ENCODE measurements at places on chromosomes 6 and 20. TPM values are rescaled to one million over a fixed set of nuclear protein-coding genes. Genes with fewer than 3 reads are reported as not detected.

- DNase-seq, result no peak
Measured at GRCh38 chr6:42627674-42628073, 63.8 kb downstream of the UBR2 start.

MYB gene
- total RNA-seq, result 0.90 TPM

- no peak for DNase-seq
Measured at GRCh38 chr6:137928286-137928685, 61.2 kb downstream of the TNFAIP3 start.

CCDC28A gene
- total RNA-seq, result 8.9 TPM

CCR6 gene
- total RNA-seq, result not detected

DNA sequence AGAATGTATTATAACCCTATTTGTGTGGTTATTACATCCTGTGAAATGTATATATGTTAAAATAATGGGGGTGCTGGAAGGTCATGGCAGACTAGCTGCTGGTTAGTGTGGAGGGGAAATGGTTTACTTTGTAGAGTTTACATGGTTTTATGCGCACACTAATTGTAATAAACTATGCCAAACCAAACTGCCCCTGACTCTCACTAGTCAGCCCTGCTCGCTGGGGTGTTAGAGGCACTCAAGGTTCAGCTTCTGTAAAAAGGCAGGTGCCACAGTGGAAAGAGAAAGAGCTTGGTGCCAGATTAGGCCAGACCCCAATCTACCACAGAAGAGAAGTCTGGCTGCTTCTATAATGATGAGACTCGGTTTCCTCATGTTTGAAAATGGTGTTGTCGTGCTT lies 52.7 kb downstream of the GOPC start:
- DNase-seq, result no peak

DNA sequence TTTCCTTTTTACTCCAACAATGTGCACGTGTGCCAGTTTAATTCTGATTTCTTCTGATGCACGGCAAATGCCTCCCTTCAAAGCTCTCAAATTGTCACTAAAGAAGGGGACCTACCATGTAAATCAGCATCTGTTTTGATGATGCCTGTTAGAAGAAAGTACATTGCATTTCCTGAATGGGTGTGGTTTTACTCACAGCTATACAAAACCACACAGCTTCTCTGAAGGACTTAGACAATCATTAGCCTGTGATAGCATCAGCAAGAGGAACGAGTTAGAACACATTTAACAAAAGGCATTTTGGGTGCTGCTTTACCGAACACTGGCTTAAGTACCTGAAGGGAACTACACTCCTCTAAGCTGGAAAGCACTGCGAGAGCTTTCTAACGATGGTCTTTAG lies 109.4 kb downstream of the ATXN1 start:
- no peak for DNase-seq

GPRC6A gene
- not detected for total RNA-seq

- DNase-seq, result no peak
Measured at GRCh38 chr6:141309295-141309694, 823.4 kb upstream of the GJE1 start.

DNA sequence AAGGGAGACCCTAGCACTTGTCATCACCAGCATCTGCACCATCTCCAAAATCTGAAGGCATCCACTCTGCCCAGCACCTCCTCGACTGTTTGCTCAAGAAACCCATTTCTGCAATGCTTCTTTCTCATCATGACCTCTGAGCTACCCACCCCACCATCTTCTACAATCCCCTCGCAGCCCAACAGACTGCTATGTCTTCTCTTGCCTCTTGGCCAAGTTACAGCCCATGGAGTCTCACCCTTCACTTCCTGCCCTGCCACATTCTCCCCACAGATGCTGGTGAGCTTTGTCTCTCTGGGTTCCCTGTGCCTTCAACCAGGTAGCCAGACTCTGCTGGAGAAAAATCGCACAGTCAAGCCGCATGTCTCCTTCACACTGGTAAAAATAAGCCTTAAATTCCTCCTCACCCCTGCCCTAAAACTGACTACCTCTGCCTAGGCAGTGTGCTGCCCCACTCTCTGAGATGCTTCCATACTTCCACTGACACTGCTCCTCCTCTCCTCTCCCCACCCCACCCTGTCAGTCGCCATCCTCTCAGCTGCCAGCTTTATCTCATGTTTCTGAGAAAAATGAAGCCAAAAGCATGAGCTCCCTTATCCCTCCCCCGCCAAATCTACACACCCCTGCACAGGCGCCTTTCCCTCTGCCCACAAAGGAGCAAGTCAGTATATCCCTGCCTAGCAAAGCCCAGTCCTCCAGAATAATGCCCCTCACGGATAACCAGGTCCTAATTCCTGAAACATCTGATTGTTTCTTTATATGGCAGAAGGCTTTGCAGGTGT lies 2.3 kb upstream of the TXNDC5 start:
- no peak for DNase-seq

KCNG1 gene
- 23.7 TPM for total RNA-seq

GRCh38 chr6:67952121-67952520 lies 683.0 kb upstream of the ADGRB3 start:
- DNase-seq, result no peak

APCDD1L gene
- 2.2 TPM for total RNA-seq

NAA20 gene
- 35.7 TPM for total RNA-seq

ANKEF1 gene
- 0.56 TPM for total RNA-seq

- DNase-seq, result peak; percentile 64
Measured at GRCh38 chr6:121748376-121748775, 312.9 kb downstream of the GJA1 start.

DNA sequence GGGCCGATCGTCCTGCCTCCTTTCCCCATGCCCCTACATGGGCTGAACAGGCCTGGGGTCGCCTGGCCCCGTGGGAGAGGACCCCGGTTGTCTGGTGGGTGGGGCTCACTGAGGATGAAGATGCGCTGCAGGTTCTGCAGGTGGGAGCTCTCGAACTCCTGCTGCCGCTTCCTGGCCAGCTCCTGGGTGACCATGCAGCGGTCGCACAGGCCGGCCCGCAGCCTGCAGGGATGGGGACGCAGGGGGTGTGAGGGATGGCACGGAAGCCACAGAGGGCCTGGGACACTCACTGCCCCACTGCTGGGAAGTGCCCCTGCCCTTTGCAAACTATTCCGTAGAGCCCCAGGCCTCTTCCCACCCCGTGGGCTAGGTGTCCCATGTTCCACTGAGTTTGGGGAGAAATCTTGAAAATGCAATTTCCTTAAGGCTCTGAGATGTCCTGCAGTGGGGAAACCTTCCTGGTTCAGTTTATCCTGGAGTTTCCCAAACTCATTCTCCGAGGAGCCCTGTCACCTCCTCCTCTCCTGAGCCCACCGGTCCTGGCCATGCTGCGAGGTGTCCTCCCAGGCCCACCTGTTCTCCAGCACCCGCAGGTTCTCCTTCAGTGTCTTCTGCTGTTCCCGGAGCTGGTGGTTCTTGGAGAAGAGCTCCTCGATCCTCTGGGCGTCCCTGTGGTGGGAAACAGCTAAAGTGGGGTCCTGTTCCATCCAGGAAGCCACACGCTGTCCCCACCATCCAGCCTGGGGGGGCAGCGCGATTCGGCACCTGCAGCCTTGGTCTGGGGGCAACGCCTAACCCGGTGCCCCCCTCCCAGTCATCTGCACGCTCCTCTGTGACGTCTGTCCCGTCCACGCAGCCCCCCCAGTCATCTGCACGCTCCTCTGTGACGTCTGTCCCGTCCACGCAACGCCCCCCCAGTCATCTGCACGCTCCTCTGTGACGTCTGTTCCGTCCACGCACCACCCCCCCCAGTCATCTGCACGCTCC lies 9.9 kb upstream of the CABLES2 start:
- no peak for DNase-seq

ABRACL gene
- 42.8 TPM for total RNA-seq

FOXF2 gene
- 2.5 TPM for total RNA-seq

GABRR1 gene
- not detected for total RNA-seq

GRCh38 chr6:137793805-137794515 lies 73.1 kb upstream of the TNFAIP3 start:
- DNase-seq, result no peak

DNA sequence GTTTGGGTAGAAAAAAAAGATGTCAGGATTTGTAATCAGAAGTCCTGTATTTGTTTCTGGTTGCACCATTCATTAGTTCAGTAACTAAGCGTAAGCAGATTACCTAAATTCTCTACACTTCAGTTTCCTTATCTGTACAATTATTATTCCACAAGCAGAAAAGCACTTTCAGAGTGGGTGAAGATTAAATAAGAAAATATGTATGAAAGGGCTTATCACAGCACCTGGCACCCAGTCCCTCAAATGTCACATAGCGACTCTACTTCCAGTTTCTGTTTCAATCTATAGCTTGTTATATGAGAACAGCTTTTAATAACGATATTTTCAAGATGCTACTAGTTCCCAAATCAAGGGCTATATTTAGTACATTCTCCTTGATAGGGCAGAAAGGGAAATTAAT lies 31.4 kb downstream of the RGS17 start:
- no peak for DNase-seq

CRISP3 gene
- total RNA-seq, result not detected

IFT52 gene
- total RNA-seq, result 55.6 TPM

TPMT gene
- total RNA-seq, result 22.2 TPM

DNA sequence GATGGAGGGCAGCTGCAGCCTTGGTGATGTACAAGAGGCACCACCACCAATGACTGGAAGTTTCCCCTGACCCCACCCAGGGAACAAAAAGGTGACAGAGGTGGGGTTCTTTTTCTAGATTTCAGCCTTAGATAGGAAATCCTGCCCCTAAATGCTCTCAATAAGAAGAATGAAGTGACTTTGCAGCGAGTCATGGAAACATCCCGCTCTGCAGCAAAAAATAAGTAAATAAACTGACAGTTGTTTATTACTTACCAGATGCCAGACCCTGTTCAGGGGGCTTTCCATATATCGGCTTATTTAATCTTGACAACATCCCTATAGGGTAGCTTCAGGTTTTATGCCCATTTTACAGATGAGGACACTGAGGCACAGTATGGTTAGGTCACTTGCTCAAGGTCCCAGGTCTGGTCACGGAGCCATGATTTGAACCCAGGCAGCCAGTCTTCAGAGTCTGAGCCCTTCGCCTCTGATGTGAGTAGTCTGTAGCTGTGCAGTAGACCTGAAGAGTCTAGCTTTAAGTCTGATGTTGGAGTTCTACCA lies 19.2 kb downstream of the C6orf89 start:
- no peak for DNase-seq

DNA sequence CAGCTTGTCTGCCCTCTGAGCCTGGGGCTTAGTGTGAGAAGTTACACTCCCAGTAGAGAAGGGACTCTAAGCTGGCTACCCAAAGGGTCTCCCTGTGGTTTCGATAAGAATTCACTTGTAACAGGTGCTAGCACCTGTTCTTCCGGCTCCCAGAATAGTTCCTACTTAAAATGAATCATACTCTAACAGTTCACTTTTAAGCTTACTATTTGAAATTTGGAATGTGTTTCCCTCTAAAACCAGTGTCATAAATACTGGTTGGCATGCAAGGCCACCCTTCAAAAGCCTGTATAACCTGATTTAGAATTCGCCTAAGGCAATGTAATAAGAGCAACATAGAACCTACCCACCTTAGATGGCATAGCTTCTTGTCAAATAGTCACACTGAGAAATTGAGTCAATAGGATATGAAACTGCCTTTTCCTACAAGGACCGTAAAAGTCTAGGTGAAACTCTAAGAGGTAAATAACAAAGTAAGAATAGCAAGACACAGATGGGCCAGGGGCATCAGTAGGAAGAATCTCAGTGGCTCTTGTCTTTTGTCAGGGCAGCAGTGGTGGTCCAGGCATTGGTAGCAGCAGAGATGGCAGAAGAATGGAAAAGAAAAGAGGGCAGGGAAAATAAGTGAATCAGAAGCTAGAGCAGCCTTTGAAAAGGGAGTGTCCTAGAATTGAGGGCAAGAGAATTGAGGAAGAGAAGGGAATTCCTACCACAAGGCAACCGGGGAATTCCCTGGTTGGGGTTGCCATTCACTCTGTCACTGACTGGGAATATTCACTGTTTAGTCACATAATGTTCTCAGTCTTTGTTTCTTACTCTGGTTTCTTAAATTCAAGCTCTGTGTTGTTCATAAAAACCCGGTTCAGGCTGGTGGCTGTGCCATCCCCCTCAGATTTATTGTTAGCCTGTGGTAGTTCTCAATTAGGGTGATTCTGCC lies 91.5 kb downstream of the HIVEP2 start:
- peak; percentile 44 for DNase-seq

- DNase-seq, result no peak
Measured at GRCh38 chr20:47353692-47354463, 2.6 kb downstream of the ZMYND8 start.

ADGRF5 gene
- total RNA-seq, result not detected

GRCh38 chr6:133814797-133815196 lies 74.1 kb upstream of the TCF21 start:
- DNase-seq, result peak; percentile 71

DNA sequence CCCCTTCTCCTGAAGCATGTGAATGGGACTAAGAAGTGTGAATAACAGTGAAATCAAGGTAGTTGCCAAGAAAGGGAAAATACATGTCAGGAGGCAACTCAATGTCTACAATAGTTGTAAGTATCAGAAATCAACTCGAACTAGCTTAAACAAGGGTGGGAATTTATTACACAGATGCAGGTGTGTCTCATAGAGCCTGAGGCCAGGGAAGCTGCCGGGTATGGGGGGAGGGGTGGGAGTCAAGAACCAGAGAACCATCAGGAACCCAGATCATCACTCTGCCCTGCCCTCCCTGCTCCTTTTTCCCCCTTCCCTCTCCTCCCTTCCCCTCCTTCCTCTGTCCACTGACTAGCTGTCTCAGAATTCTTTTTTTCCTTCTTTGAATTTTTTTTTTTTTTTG lies 34.9 kb upstream of the BMP6 start:
- DNase-seq, result no peak

DNA sequence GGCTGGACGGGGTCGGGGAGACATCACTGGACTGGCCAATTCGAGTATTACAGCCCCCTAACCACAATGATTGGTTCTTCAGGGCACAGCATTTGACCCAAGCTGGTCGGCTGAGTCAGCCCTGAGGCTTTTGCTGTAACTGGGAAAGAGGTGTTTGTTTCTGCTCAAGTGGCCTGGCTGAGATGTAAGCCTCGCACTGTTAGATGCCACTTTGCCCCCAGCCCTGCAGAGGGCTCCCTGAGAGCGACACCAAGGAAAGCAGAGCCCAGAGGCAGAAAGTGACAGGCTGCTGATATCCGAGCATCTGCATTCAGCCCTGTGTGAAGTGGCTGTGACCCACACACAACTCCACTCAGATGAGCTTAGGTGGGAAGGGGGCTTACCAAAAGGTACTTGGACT lies 19.4 kb downstream of the ERGIC3 start:
- DNase-seq, result peak; percentile 59

DNA sequence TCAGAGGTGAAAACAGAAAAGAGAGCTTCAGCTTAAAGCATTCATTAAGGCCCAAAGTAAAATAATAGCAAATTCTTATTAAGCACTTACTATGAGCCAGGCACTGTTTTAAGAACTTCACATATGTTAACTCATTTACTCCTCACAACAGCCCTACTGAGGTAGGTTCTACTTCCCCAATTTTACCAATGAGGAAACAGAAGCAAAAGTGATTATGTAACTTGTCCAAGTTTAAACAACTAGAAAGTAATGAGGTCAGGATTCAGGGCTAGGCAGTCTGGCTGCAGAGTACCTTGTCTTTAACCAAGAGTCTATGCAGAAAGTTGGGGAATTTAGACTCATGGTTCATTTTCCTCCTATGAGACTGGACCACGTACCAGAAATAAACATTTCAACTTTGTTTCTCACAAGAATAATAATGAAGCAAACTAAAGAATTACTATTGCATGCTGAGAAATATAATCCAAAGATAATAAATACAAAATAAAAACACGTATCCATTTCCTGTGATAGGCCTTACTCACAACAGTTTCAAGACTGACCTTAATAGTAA lies 3.8 kb downstream of the COL21A1 start:
- no peak for DNase-seq

GRCh38 chr6:44396968-44397367 lies 9.5 kb downstream of the CDC5L start:
- DNase-seq, result no peak

GRCh38 chr20:5298811-5299210 lies 17.9 kb downstream of the PROKR2 start:
- DNase-seq, result no peak

CD83 gene
- total RNA-seq, result 3.1 TPM
